Natural killer cell (primary cell): ENCODE measurements at places on chromosomes 4 and X. TPM values are rescaled to one million over a fixed set of nuclear protein-coding genes. Genes with fewer than 3 reads are reported as not detected.

Gene HOPX
- 240 TPM for total RNA-seq

Gene TREX2
- 1.6 TPM for total RNA-seq

Gene PAGE1
- not detected for total RNA-seq

Gene SPANXN1
- not detected for total RNA-seq

Gene APELA
- not detected for total RNA-seq

DNA sequence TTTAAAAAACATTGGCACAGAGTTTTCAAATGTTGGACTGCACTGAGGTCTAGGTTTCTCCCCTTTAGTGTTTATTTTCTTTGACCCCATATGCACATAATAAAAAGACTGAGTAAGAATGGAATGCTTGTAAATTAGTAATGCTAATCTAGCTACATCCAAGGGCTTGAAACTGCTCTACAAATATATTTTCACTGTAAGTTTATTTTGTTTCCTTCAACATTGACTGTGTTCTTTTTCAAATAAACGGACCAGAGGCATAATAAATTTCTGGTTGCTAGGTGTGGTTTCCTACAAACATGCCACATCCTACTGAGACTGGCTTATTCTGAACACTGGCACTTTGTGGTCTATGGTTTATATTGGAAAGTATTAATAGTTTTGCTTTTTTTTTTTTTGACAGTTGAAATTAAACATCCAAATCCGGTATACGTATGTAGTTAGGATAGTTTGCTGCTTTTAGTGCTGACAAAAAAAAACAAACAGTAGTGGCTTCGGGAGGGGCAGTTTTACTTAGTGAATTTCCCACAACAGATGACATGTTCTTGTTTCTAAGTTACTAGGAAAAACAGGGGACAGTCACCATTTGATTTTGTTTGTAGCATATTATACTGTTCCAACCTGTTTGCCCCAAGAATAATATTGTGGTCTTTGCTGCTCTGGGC lies 13.2 kb downstream of the CA5B start:
- H3K36me3 ChIP-seq = peaks cover 4% of the 10 kb centered on the region
- DNase-seq = no peak
- H3K27me3 ChIP-seq = no peaks in the 10 kb centered on the region
- H3K4me1 ChIP-seq = peaks cover 57% of the 10 kb centered on the region

DNA sequence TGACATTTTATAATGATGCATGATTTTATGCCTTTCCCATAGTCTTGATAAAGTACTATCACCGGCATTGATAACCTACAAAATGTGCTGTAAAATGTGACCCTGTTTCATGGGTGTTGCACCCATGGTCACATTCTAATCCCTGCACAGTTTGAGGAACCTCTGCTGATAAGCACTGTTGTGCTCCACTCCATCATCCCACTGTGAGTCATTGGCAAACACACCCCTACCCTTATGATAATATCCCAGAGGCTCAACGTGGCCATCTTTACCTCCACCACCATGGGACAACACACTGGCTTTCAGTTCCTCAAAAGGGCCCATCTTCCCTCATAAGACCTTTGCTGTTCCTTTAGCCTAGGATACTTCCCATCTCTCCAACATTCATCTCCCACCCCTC lies 32.0 kb upstream of the SGMS2 start:
- no peaks in the 10 kb centered on the region for H3K27me3 ChIP-seq
- no peak overlapping the region for H3K4me3 ChIP-seq
- H3K36me3 ChIP-seq = no peaks in the 10 kb centered on the region
- no peak overlapping the region for H3K27ac ChIP-seq

DNA sequence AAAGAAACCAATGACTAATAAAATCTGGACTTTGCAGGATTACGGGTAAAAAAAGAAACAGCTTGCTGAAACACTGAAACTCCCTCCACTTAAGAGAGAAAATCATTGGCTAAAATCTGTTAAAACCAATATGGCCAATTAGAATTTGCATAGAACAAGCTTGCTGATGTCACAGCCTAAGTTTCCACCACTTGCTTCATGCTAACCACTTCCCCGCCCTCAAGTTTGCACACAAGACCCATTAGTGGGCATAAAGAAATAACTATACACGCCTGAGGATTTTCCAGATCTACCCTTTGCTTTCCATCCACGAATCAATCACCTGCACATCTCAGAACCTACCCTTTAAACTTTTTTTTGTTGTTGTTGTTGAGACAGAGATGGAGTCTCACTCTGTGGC lies 42.7 kb upstream of the PHEX start:
- peak overlapping the region; percentile 15 for H3K27ac ChIP-seq
- H3K36me3 ChIP-seq = no peaks in the 10 kb centered on the region
- no peaks in the 10 kb centered on the region for H3K27me3 ChIP-seq
- peaks cover 7% of the 10 kb centered on the region for H3K4me1 ChIP-seq
- DNase-seq = peak; percentile 32
- H3K4me3 ChIP-seq = no peak overlapping the region

GRCh38 chrX:11954176-11954575 lies 184.1 kb upstream of the FRMPD4 start:
- H3K4me1 ChIP-seq = no peaks in the 10 kb centered on the region
- H3K27me3 ChIP-seq = no peaks in the 10 kb centered on the region
- H3K27ac ChIP-seq = no peak overlapping the region
- no peak for DNase-seq
- H3K36me3 ChIP-seq = no peaks in the 10 kb centered on the region

DNA sequence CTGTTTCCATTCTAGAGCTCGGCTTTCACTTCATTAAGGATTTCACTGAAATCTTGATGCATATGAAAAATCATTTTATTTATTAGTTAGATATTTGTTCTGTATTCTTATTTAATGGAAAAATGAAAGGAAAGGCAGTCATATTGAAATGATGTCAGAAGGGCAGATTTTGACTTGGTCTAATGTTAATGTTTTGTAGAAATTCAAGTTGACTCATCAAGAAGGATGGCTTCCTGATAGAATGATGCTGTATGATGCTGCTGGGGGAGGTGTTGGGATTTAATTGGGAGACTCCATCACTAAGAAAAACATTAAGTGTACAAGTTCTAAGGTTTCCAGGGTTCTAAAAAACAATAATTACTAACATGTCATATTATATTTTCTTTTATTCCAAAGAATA lies 204.8 kb downstream of the PDGFC start:
- H3K36me3 ChIP-seq = no peaks in the 10 kb centered on the region
- no peaks in the 10 kb centered on the region for H3K4me1 ChIP-seq
- H3K27ac ChIP-seq = no peak overlapping the region
- no peak for DNase-seq
- H3K27me3 ChIP-seq = no peaks in the 10 kb centered on the region

DNA sequence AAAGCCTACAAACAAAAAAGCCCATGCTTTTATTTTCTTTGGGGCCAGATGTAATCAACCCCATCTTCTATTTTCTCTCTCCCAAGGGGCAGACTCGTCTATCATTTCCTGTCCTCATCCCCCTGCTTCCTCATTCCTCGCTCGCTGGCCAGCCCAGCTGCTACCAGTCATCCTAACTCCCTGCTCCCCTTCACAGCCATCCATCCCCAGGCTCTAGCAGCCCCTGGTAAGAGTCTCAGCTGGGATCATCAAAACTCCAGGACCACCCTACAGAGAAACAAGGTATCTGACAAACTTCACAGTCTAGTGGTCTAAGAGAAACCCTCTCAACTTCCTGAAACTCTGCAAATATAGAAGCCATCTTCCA lies 23.6 kb downstream of the SH3KBP1 start:
- H3K4me3 ChIP-seq = no peak overlapping the region
- H3K36me3 ChIP-seq = no peaks in the 10 kb centered on the region
- H3K27me3 ChIP-seq = no peaks in the 10 kb centered on the region
- DNase-seq = no peak
- peak overlapping the region; percentile 67 for H3K27ac ChIP-seq
- H3K4me1 ChIP-seq = peaks cover 59% of the 10 kb centered on the region

GRCh38 chrX:12894074-12895030 lies 12.1 kb upstream of the TLR8 start:
- peak; percentile 71 for DNase-seq
- no peak overlapping the region for H3K27ac ChIP-seq
- H3K4me3 ChIP-seq = no peak overlapping the region
- no peaks in the 10 kb centered on the region for H3K27me3 ChIP-seq

DNA sequence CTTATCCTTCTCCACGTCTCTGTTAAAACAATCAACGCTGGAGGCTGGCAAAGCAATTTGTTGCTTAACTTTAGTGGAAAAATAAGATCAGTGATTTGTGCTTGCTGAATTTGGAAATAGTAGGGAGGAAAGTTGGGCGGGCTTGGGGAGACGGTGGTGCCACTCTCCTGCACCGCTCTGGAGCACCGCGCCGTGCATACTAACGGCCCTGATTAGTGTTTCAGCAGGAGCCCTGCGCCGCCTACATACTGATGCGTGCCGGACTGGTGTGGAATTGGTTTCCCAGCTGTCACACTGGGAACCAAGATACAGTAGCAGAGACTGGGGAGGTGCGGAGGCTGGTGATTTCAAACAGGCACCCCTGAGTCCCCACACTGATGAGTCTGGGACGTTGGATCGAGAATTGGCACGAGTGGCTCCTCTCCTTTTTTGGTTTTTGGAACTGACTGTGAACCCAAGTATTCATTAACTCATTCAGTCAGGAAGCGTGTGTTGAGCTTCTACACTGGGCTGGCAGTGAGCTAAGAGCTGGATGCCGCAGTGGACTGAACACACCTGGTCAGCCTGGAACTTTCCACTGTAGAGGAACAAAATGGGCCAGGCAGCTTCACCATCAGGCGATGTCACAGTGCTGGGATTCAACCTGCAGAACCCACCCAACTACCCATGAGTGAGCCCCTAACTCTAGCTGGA lies 29.0 kb upstream of the PSAPL1 start:
- no peak overlapping the region for H3K27ac ChIP-seq
- H3K4me1 ChIP-seq = no peaks in the 10 kb centered on the region
- no peak overlapping the region for H3K4me3 ChIP-seq
- H3K27me3 ChIP-seq = no peaks in the 10 kb centered on the region
- H3K36me3 ChIP-seq = no peaks in the 10 kb centered on the region
- no peak for DNase-seq

GRCh38 chrX:136310411-136310810 lies 9.6 kb downstream of the ADGRG4 start:
- DNase-seq = no peak
- no peaks in the 10 kb centered on the region for H3K36me3 ChIP-seq
- H3K27ac ChIP-seq = no peak overlapping the region
- H3K4me1 ChIP-seq = no peaks in the 10 kb centered on the region
- H3K27me3 ChIP-seq = no peaks in the 10 kb centered on the region
- no peak overlapping the region for H3K4me3 ChIP-seq

GRCh38 chr4:35897808-35898207 lies 346.5 kb downstream of the ARAP2 start:
- H3K27ac ChIP-seq = no peak overlapping the region
- H3K4me1 ChIP-seq = no peaks in the 10 kb centered on the region
- H3K36me3 ChIP-seq = no peaks in the 10 kb centered on the region
- no peak for DNase-seq

- H3K4me3 ChIP-seq = no peak overlapping the region
- H3K4me1 ChIP-seq = no peaks in the 10 kb centered on the region
- no peak for DNase-seq
- no peak overlapping the region for H3K27ac ChIP-seq
- H3K27me3 ChIP-seq = no peaks in the 10 kb centered on the region
Measured at GRCh38 chrX:77342004-77342403, 105.2 kb upstream of the FGF16 start.

DNA sequence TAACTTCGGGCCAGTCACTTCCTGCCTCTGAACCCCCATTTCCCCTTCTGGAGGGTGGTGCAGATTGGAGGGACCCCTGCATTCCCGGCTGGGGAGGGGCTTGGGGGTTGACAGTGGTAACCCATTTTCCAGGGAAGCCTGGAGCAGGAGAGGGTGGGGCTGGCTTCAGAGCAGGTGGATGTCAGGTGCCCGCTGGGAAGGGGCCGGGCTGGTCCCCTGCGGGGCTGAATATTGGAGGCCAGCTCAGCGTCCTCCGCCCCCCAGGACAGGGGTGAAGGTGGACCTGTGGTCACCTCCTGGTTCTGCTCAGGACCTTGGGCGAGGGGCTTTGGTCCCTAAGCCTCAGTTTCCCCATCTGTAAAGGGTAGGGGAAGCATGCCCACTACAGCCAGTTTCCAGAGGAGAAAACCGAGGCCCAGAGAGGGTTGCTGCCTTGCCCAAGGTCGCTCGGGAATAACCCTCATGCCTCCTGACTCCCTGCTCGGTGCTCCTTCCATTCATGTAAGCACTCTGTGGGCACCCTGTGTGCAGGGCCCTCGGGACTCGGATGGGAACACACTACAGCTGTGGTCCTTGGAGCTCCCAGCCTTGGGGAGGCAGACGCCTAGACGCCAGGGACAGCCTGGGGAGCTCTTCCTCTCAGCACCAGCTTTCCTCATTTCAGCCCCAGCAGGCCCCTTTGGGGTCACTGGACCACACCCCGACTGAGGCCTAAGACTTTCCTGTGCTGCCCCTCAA lies 683 bp downstream of the MAN2B2 start:
- peaks cover 24% of the 10 kb centered on the region for H3K4me1 ChIP-seq
- H3K4me3 ChIP-seq = peak overlapping the region; percentile 84
- no peak for DNase-seq

DNA sequence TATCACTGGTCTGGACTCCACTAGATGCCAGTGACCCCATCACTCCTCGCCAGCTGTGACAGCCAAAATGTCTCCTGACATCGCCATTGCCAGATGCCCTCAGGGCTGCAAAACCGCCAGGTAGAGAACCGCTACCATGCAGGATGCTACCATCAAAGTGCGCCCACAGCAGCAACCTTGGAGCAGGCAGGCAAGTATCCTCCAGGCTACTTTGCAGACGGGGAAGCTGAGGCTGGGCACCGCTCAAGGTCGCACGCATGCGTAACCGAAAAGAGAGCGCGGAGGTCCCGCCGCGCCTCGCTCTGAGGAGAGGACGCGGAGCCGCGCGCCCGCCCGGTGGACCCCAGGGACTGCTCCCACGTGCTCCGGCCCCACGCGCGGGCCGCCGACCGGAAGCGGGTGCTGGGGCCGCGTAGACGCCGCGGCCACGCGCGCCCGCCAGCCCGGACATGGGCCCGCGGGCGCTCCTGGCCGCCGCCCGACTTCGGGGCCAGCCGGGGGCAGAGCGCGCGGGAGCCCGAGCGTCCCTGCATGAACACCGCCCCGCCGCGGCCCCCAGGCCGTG lies at the start of gene STS:
Gene STS (plus strand): TSS at position 300 of the 565 bp plus-strand sequence. CDS start 105,488 bp downstream, outside the sequence.
- H3K36me3 ChIP-seq = no peaks in the 10 kb centered on the region
- no peaks in the 10 kb centered on the region for H3K27me3 ChIP-seq
- DNase-seq = peak; percentile 58
- H3K27ac ChIP-seq = peak within 1 kb of the TSS; percentile 83
- H3K4me1 ChIP-seq = peaks cover 9% of the 10 kb centered on the region
- H3K4me3 ChIP-seq = peak within 1 kb of the TSS; percentile 99

- H3K4me3 ChIP-seq = no peak overlapping the region
- no peaks in the 10 kb centered on the region for H3K27me3 ChIP-seq
- no peak overlapping the region for H3K27ac ChIP-seq
- no peaks in the 10 kb centered on the region for H3K4me1 ChIP-seq
- no peak for DNase-seq
- no peaks in the 10 kb centered on the region for H3K36me3 ChIP-seq
Measured at GRCh38 chrX:106932492-106932923, 12.3 kb downstream of the CLDN2 start.

DNA sequence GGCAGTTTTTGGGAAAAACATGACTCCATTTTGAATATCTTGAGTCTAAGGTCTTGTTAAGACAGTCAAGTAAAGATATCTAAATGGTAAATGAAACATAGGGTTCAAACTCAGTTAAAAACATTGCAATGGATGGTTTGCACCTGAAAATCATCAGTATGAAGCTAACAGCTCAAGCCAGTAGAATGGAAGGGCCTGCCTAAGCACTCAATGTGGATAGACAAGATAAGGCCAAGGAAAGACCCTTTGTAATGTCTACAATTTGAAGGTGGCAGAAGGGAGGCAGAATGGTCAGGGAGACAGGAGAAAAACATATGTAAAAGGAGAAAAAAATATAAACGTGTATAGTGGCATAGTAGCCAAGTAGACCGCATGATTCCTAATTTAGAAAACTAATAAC lies 78.2 kb downstream of the REELD1 start:
- no peak overlapping the region for H3K4me3 ChIP-seq
- H3K4me1 ChIP-seq = no peaks in the 10 kb centered on the region
- DNase-seq = no peak
- H3K27me3 ChIP-seq = no peaks in the 10 kb centered on the region
- H3K36me3 ChIP-seq = peaks cover 2% of the 10 kb centered on the region
